ENCODE measurements at places on chromosomes 16 and 17. TPM values are rescaled to one million over a fixed set of nuclear protein-coding genes. Genes with fewer than 3 reads are reported as not detected.

- peaks cover 7% of the 10 kb centered on the region for H3K4me1 ChIP-seq
- H3K36me3 ChIP-seq: no peaks in the 10 kb centered on the region
- DNase-seq: no peak
- H3K4me3 ChIP-seq: no peak overlapping the region
- H3K27me3 ChIP-seq: peaks cover 2% of the 10 kb centered on the region
These were observed 21.9 kb downstream of the SGSH start for GRCh38 chr17:80198144-80198661.

DNA sequence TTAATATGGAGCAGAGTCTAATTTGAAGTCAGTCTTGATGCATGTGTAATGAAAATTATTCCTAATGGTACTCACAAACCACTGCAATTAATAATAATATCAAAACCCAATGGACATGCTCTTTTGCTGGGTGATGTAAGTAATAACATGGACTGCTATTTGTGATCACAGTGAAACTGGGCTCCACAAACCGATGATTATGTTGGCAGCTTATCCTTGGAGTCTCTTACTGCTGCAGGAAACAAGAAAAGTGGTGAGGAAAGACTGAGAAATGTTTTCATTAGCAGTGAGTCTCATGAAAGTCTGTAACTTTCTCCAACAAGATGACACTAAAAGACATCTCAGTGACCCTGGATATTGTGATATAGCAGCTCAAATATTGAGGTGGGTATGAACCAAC is 45.2 kb downstream of the TMEM100 start:
- no peaks in the 10 kb centered on the region for H3K36me3 ChIP-seq
- H3K4me1 ChIP-seq: peaks cover 8% of the 10 kb centered on the region
- no peak for DNase-seq
- no peak overlapping the region for H3K27ac ChIP-seq
- H3K4me3 ChIP-seq: no peak overlapping the region
- H3K27me3 ChIP-seq: peaks cover 5% of the 10 kb centered on the region

GRCh38 chr16:10554569-10554968 is 25.8 kb downstream of the EMP2 start:
- H3K27ac ChIP-seq: no peak overlapping the region
- H3K4me1 ChIP-seq: peaks cover 18% of the 10 kb centered on the region
- no peaks in the 10 kb centered on the region for H3K27me3 ChIP-seq
- no peak overlapping the region for H3K4me3 ChIP-seq
- H3K36me3 ChIP-seq: peaks cover 4% of the 10 kb centered on the region

DNA sequence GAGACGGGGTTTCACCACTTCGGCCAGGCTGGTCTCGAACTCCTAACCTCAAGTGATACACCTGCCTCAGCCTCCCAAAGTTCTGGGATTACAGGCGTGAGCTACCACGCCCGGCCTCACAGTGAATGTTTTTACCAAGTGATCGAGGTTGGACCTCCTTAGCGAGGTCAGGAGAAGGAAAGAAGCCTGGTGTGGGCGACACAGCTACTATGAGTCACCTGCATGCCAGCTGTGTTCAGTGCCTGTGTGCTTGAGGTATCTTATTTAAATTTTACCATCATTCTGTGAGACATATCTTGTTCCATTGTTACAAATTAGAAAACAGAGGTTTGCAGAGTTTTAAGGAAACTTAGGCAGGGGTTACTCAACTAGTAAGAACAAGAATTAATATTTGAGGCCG is 174.8 kb upstream of the DYNLRB2 start:
- no peaks in the 10 kb centered on the region for H3K36me3 ChIP-seq
- peaks cover 19% of the 10 kb centered on the region for H3K27me3 ChIP-seq
- H3K27ac ChIP-seq: no peak overlapping the region
- H3K4me1 ChIP-seq: peaks cover 2% of the 10 kb centered on the region
- no peak for DNase-seq

DNA sequence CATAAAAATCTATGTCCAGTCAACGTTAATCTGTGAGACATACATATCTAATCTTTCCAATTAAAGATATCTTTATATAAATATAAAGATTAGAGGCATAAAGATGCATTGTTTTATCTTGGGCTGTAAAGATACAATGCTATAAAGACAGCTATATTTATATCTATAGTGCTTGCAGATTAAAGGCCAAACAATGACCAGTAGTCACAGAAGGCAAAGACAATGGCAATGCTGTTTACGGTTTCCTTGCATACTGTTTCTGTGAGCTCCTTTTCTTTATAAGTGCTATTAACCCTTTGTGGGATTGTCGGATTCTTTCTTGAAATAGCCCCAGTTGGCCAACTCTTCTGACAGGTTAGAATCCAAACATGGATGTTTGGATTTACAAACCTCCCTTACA is 85.5 kb upstream of the SALL1 start:
- H3K36me3 ChIP-seq: no peaks in the 10 kb centered on the region
- H3K4me3 ChIP-seq: no peak overlapping the region
- no peak for DNase-seq
- H3K27ac ChIP-seq: no peak overlapping the region

DNA sequence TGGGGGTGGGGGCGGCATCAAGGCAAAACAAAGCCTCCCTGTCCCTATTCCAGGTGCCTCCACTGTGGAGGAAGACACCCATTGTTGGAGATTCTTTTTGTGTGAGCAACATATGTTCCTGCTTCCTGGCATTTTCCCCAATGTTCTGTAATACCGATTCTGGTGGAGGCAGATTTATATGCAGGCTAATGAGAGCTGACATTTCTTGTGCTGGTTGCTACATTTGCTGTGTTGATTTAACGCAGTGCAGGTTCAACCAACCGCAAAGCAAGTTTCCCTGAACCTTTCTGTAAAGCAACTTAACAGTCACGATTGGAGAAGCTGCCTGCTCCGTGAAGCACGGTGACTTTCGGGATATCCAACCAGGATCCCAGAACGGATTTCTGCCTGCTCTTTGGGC is 260.5 kb downstream of the CBLN1 start:
- DNase-seq: no peak
- peaks cover 13% of the 10 kb centered on the region for H3K27me3 ChIP-seq
- no peaks in the 10 kb centered on the region for H3K36me3 ChIP-seq

DNA sequence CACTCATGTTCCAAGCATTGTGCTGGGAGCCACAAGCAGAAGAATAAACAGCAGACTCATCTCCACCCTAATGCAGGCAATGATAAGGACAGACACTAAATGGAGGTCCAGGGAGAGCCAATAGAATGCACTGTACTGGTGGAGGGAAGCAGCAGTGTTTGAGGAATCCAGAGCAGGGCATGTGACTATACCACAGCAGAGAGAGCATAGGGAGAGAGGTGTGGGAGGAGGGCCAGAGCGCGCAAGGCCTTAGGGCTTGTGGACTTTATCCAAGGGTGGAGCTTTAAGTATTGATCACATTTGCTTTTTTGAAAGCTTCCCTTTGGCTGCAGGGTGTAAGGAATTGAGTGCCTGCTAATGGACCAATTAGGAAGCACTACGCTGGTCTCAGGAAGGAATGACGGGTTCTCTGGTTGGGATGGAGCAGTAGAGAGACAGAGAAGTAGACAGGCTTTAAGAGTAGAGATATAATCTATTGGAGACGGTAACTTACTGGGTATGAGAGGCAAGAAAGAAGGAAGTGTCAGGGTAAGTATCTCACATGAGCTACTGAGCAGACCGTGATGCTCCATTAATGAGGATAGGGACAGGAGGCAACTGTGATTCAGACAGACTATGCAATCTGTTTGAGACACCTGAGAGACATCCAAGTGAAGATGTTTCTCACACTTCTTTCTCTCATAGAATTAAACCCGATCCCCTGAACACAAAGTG is 82.2 kb downstream of the MYO1D start:
- peaks cover 2% of the 10 kb centered on the region for H3K36me3 ChIP-seq
- no peaks in the 10 kb centered on the region for H3K27me3 ChIP-seq
- H3K27ac ChIP-seq: no peak overlapping the region

DNA sequence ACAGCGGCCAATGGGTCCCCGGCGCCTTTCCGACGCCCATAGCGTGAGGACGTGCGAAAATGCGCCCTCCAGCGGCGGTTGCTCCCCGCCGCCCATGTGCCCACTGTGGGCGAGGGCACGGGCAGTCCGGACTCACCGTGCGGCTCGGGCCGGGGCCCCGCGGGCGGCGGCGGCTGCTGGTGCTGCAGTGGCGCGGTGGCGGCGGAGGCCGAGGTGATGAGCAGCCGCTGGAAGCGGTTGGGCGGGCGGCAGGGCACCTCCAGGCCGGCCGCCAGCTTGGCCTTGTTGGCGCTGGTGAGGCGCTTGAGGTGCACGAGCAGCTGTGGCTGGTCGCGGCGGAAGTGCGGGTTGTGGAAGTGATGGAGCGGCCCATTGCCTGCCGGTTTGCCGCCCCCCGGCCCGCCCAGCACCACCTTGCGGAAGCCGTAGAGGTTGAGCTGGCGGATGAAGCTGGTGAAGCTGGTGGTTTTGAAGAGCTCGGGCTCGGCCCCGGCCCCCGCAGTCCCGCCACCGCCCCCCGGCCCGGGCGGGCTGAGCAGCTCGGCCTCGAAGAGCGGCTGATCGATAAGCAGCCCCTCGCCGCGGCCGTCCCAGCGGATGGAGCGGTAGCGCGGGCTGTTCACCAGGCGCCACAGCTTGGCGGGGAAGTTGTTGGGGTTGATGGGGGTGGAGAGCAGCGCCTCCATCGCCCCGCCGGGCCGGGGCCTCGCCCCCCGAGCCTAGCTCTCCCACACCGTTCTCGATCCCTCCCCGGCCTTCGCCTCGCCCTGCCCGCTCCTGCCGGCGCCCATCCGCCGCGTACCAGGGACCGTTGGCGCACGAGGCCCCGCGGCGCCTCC is at the start of gene HSF5:
Gene HSF5 (minus strand): TSS at position 820 of the 839 bp plus-strand sequence. CDS start 134 bp downstream, at position 686.
- no peak within 1 kb of the TSS for H3K27ac ChIP-seq
- no peak for DNase-seq
- H3K4me1 ChIP-seq: no peaks in the 10 kb centered on the region
- no peak within 1 kb of the TSS for H3K4me3 ChIP-seq

DNA sequence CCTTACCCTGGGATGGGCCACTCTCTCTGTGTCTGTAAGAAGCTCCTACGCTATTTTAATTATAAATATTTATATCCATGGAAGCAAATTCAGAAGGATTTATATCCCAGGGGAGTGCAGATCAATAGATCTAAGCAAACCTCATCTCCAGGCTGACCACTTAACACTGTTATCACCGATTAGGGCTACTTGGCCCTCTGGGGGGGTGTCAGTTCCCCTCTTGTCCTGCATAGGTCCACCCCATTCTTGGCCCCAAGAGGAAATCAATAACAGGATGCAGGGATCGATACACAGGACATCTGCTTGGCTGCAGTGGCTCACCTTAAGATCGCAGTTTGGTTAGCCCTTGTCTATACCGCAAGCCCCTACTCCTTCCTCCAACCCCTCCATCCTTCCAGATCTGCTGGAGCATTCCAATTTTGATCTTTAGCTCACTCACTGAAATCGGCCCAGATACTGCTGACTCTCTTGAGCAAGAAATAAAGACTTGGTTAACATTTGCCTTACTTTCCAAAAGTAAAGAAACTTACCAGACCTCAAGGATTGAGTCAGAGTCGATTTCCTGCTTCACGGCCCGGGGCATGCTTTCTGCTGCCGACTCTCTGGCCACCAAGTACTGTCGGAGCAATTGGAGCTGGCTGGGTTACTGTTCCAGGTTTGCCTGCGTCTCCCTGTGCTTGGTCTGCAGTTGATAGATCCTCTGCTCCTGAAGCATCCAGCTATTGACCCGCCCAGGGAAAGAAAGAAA is 112.3 kb upstream of the PMFBP1 start:
- no peak for DNase-seq
- peaks cover 2% of the 10 kb centered on the region for H3K36me3 ChIP-seq
- no peak overlapping the region for H3K4me3 ChIP-seq
- H3K27me3 ChIP-seq: no peaks in the 10 kb centered on the region

DNA sequence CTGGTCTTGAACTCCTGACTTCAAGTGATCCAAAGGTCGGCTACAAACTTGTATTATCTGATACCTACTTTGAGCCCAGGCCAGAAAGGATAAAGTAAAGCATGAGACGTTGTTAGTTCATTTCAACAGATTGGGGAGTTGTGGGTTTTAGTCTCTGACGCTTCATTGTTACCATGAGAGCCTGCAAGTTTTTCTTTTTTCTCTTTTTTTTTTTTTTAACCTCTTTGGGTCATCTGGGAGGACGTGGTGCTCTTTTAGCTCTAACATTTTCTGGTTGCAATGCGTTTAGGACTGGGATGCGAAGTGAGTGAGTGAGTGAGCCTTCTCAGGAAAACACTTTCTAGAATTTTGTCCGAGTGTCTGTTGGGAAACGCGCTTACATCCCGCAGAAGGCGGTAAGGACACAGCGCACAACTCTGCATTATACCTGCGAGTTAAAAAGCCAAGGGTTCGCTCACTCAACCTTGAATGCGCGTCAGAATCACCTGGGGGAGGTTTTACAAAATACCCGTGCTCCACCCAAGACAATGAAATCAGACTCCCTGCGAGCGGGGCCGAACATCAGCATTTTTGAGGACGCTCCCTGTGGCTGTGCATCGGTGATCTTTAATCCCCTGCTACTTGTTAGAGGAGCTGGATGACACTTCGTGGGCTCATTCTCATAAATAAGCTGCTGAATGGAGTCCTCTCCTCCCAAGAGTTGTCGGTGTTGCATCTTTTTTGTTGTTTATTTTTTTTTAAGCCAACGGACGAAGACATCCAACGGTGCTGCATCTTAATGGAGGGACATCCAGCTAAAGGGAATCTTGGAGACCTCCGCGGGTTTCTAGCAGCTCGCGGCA is 629 bp upstream of the RNF135 start:
- peak overlapping the region; percentile 99 for H3K27ac ChIP-seq
- DNase-seq: no peak
- no peaks in the 10 kb centered on the region for H3K27me3 ChIP-seq
- peaks cover 3% of the 10 kb centered on the region for H3K36me3 ChIP-seq
- peak overlapping the region; percentile 96 for H3K4me3 ChIP-seq

The TVP23B gene
- 50.1 TPM for total RNA-seq

The CRYBA1 gene
- total RNA-seq: not detected

The SMIM36 gene
- total RNA-seq: not detected

The TSPAN10 gene
- 1.7 TPM for total RNA-seq

The ITGAX gene
- not detected for total RNA-seq

The CARD14 gene
- total RNA-seq: 0.13 TPM

The ITGAD gene
- not detected for total RNA-seq

All from chondrocyte (in vitro differentiated cells).